Endothelial cell of umbilical vein (primary cell): ENCODE measurements at places on chromosomes 5 and 9. TPM values are rescaled to one million over a fixed set of nuclear protein-coding genes. Genes with fewer than 3 reads are reported as not detected.

Gene KCNMB1
- 0.29 TPM in 1 of 2 replicates, not detected in the other for total RNA-seq

Gene TMEM174
- not detected in 2 replicates for total RNA-seq

Gene MARCHF11
- total RNA-seq: not detected in 2 replicates

Gene KIF4B
- total RNA-seq: 0.14 and 0.44 TPM in 2 replicates

Gene KCNN2
- 1.3 and 1.9 TPM in 2 replicates for total RNA-seq

Gene OBP2B
- not detected in 2 replicates for total RNA-seq

Gene PTPN3
- not detected in 2 replicates for total RNA-seq

Gene ENTREP1
- total RNA-seq: 5.0 and 7.1 TPM in 2 replicates
